ENCODE measurements at places on chromosomes 7 and 10. TPM values are rescaled to one million over a fixed set of nuclear protein-coding genes. Genes with fewer than 3 reads are reported as not detected.

The PRRT4 gene
- total RNA-seq: 0.20 TPM

The CALML3 gene
- not detected for total RNA-seq

The TMEM130 gene
- 0.38 TPM for total RNA-seq

DNA sequence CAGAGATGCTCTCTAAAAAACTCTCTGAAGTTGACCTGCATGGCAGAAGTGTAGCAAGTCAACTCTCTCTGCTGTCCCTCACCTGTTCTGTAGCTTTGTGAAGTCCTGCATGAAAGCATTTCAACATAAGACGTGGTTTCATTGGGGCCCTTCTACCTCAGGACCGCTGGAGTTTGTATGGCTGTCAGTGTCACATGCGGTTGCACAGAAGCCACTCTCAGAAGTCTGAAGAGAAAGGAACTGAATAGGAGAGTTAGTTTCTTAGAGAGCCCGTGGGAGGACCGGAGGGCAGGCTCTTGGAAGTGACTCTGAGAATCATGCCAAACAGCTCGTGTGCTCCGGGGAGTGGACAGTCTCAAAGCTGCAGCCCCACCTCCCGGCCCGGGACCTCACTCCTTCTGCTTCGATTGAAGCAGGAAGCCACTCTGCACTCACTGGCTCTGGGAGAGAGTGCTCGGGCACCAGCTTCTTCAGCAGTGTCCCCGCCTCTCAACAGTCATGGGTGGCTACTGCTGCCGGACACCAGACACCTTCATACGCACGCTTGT is 486.7 kb downstream of the SDK1 start:
- peaks cover 23% of the 10 kb centered on the region for H3K27me3 ChIP-seq
- H3K27ac ChIP-seq: no peak overlapping the region
- no peaks in the 10 kb centered on the region for H3K36me3 ChIP-seq
- no peak for DNase-seq
- no peak overlapping the region for H3K4me3 ChIP-seq
- no peaks in the 10 kb centered on the region for H3K4me1 ChIP-seq

DNA sequence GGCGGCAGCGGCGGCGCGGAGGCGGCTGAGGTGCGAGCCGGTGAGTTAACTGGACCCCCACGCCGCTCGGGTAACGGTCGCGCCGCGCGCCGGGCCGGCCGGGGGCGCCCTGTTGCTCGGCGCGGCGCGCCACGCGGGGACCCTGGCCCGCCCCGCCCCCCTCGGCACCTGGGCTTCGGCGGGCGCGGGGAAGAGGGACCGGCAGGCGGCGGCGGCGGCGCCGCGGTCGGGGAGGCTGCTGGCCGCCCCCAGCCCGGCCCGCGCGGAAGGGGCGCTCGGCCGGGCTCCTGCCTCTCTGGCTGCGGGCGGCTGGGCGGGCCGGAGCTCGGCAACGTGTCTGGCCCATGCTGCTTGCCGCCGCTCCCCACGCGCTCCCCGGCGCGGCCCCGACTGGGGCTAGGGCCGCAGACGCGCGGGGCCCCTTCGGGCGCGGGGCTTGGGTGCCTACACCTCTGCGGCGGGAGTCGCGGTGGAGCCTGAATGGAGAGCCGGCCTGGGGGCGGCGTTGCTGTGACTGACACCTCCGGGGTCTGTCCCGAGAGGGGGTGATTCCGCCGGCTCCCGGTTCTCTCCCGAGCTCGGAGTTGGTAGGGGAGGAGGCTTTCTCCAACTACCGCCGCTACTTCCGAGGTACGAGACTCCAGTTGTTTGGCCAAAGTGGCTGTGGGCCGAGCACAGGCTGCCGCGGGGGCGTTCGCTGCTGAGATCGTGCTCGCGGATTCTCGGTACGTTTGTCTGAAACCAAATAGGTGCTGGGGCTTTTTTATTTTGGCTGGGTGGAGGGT is 494 bp downstream of the PALS2 start:
- peaks cover 37% of the 10 kb centered on the region for H3K4me1 ChIP-seq
- H3K36me3 ChIP-seq: peaks cover 5% of the 10 kb centered on the region
- H3K27me3 ChIP-seq: peaks cover 4% of the 10 kb centered on the region
- H3K4me3 ChIP-seq: peak overlapping the region; percentile 99
- H3K27ac ChIP-seq: peak overlapping the region; percentile 92

DNA sequence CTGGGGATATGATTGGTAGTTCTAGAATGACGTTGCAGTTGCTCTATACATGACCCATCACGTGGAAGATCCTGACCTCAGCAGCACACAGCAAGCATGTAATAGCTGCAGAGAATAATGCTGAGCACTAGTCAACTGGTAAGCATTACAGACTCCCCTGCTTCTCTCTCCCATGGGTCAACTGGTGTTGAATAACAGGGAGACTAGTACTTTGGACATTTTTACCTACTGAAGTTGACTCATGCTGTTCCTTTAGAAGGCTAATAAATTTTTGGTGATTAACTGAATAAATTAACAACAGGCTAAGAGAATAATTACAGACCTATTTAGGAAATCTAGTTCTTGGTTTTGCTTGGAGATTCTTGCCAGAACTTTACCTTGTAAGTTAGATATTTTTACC is 234.1 kb downstream of the AUTS2 start:
- H3K27ac ChIP-seq: no peak overlapping the region
- no peak for DNase-seq
- H3K4me1 ChIP-seq: no peaks in the 10 kb centered on the region
- peaks cover 11% of the 10 kb centered on the region for H3K27me3 ChIP-seq

DNA sequence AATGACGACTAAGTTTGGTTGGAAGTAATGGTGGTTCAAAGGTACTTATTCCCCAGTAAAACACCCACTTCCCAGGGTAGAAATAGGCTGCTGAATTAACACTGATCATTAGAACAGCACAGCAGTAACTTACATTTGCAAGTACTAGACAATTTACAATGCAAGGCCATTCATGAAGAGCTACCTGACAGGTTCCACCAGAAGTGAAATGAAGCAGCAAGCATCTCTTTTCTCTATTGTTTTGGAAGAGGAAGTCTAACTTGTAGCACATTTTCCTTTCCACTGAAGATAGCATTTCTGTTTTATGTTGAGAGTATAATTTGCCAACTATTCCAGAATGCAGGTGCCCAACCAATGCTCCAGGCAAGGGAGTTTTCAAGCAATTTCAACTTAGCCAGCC is 145.9 kb downstream of the CREB5 start:
- H3K36me3 ChIP-seq: no peaks in the 10 kb centered on the region
- H3K4me1 ChIP-seq: no peaks in the 10 kb centered on the region
- peaks cover 1% of the 10 kb centered on the region for H3K27me3 ChIP-seq
- DNase-seq: no peak
- H3K4me3 ChIP-seq: no peak overlapping the region
- no peak overlapping the region for H3K27ac ChIP-seq

DNA sequence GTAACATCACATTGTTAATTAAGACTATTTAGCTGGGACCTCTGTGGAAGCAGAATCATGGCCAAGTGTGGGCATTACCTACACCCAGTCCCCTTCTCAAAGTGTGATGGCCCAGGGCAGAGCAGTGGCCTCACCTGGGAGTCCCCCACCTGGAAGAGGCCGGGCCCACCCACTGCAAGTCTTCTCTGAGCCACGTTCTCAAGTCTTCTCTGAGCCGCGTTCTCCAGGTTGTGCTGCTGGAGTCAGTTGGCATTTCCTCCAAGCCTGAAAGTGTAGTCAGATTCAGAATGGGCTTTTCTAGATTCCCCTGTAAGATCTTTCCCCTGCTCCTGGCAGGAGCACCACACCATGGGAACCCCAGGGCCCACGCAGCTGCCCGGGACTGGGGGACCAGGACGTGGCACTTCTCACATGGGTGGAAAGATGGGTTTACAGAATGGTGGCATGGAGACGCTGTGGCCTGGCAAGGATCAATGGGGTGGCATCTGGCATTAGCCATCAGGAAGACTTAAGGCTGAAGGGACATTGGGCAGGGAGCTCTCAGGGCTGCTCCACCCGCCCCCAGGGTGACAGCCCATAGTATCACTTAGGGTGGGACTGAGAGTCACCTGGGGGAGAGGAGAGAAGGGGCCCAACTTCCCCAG is 68.0 kb downstream of the MKI67 start:
- H3K27ac ChIP-seq: peak overlapping the region; percentile 62
- H3K4me3 ChIP-seq: no peak overlapping the region
- DNase-seq: no peak
- H3K4me1 ChIP-seq: peaks cover 50% of the 10 kb centered on the region

DNA sequence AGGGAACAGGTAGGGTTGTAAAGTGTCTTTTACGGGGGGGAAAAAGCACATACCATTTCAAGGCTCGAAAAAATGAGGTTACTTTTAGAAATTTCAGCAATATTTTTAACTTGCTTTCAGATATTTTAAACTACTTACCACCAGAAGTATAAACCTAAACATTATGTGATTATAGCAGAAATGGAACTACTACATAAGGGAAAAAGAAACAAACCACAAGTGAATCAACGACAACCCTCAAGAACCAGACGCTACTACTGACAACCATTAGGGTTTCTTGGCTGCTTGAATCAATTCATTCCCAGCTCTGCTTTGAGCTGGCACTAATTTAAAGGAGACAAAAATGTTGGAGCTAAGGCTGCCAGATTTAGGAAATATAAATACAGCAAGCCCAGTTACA is 80.1 kb downstream of the ZFAND4 start:
- peaks cover 16% of the 10 kb centered on the region for H3K36me3 ChIP-seq
- peaks cover 30% of the 10 kb centered on the region for H3K4me1 ChIP-seq
- H3K4me3 ChIP-seq: peak overlapping the region; percentile 66
- DNase-seq: no peak
- H3K27me3 ChIP-seq: no peaks in the 10 kb centered on the region
- peak overlapping the region; percentile 13 for H3K27ac ChIP-seq

DNA sequence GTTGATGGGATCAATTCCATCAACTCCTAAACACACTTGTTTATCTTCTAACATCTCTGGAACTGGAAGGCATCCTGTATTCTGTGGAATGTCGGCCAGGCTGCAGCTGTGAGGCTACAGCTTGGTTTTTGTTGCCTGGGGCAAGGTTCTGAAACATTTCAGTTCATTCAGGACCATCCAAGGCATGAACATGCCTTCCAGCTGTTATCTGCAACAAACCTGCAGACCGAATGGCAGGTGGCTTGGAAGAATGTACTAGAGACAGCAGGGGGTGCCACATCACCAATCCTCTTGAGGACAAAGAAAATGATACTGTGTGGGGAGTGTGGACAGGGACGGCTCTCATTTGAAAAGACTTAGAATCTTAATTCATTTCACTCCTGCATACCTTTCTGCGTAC is 12.4 kb downstream of the PAPOLB start:
- H3K4me3 ChIP-seq: no peak overlapping the region
- H3K27ac ChIP-seq: no peak overlapping the region
- peaks cover 16% of the 10 kb centered on the region for H3K27me3 ChIP-seq
- H3K4me1 ChIP-seq: peaks cover 11% of the 10 kb centered on the region
- no peaks in the 10 kb centered on the region for H3K36me3 ChIP-seq

DNA sequence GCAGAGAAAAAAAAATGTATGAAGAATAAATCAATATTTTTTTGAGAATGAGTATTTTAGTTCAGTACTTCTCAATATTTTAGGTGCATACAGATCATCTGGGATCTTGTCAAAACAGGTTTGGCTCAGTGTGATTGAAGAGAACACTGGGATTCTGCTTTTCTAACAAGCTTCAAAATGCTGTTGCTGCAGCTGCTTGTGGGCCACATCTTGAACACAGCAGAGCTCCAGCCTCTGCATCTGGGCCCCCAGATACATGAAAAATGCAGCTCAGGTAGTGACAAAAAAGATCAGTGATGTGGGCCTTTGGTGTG is 1177.1 kb upstream of the C7orf33 start:
- H3K36me3 ChIP-seq: no peaks in the 10 kb centered on the region
- H3K4me1 ChIP-seq: no peaks in the 10 kb centered on the region
- DNase-seq: no peak
- no peak overlapping the region for H3K27ac ChIP-seq

GRCh38 chr7:84663224-84663623 is 468.6 kb upstream of the SEMA3A start:
- H3K27ac ChIP-seq: no peak overlapping the region
- no peak for DNase-seq
- no peaks in the 10 kb centered on the region for H3K4me1 ChIP-seq
- H3K4me3 ChIP-seq: no peak overlapping the region
- H3K36me3 ChIP-seq: no peaks in the 10 kb centered on the region
- no peaks in the 10 kb centered on the region for H3K27me3 ChIP-seq

GRCh38 chr7:68107968-68108367 is 1111.3 kb downstream of the TYW1 start:
- H3K27ac ChIP-seq: no peak overlapping the region
- no peaks in the 10 kb centered on the region for H3K4me1 ChIP-seq
- H3K4me3 ChIP-seq: no peak overlapping the region

DNA sequence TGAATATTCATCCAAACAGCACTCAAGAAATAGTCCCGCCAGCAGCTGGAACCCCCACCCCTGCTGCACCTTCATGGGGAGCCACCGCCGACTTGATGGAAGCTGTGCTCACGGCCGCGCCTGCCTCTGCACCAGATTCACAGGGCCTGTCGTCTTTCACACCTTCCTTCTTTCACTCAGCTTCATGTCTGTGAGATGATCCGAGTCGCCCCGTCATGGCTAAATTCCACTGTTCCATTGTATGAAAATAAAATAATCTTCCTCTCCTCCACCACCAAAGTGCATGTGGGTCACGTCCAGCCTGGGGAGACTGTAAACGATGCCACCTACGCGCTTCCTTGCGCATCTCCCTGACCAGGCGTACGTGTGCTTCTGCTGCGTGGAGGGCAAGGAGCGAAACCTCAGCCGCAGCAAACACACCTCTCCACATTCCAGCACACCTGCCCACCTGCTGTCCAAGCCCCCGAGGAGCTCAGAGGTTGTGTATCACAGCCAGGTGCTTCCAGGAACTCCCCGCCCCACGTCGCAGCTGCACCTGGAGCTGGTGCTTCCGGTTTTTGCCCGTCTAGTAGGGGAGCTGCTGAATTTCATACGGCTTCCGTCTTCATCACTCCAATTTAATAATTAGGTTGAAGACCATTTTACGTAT is 137.0 kb downstream of the PTPRN2 start:
- H3K27me3 ChIP-seq: peaks cover 2% of the 10 kb centered on the region
- no peak overlapping the region for H3K27ac ChIP-seq
- no peaks in the 10 kb centered on the region for H3K36me3 ChIP-seq
- H3K4me3 ChIP-seq: no peak overlapping the region

- no peak overlapping the region for H3K27ac ChIP-seq
- H3K4me1 ChIP-seq: peaks cover 24% of the 10 kb centered on the region
These were observed 28.6 kb upstream of the IL15RA start for GRCh38 chr10:6005856-6006395.

GRCh38 chr7:22193450-22193983 is 163.4 kb downstream of the RAPGEF5 start:
- H3K27me3 ChIP-seq: no peaks in the 10 kb centered on the region
- H3K4me3 ChIP-seq: no peak overlapping the region
- no peaks in the 10 kb centered on the region for H3K36me3 ChIP-seq
- no peaks in the 10 kb centered on the region for H3K4me1 ChIP-seq
- H3K27ac ChIP-seq: no peak overlapping the region

- H3K36me3 ChIP-seq: peaks cover 4% of the 10 kb centered on the region
- H3K27ac ChIP-seq: no peak overlapping the region
- peaks cover 12% of the 10 kb centered on the region for H3K4me1 ChIP-seq
These were observed 49.4 kb downstream of the ZNF467 start for GRCh38 chr7:149723795-149724495.

Measured in activated CD8-positive, alpha-beta T cell treated with anti-CD3 and anti-CD28 coated beads for 36 hours (primary cell).